Anterior cingulate cortex (tissue), 58 donors: ENCODE measurements at places on chromosomes 5 and 9.

- no peak for DNase-seq
Observed at GRCh38 chr9:5945112-5945511, 54.4 kb downstream of the MLANA start.

DNA sequence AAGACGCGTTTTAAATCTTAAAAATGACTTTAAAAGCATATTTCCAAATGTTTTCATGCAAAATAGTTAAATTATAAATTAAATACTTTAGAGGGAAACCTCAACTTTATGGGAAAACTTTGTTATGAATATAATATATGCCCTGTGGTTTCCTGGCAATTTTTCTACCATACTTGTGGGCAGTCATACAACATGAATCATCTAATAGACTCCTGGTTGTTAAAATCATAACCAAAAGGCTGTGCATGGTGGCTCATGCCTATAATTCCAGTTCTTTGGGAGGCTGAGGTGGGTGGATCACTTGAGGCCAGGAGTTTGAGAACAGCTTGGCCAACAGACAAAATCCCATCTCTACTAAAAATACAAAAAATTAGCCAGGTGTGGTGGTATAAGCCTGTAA lies 18.2 kb downstream of the ATP10B start:
- no peak for DNase-seq

GRCh38 chr5:150512368-150512747 lies 4.4 kb downstream of the NDST1 start:
- DNase-seq = no peak

GRCh38 chr9:127568971-127569885 lies 42.8 kb upstream of the STXBP1 start:
- peak; percentile 33 for DNase-seq

DNA sequence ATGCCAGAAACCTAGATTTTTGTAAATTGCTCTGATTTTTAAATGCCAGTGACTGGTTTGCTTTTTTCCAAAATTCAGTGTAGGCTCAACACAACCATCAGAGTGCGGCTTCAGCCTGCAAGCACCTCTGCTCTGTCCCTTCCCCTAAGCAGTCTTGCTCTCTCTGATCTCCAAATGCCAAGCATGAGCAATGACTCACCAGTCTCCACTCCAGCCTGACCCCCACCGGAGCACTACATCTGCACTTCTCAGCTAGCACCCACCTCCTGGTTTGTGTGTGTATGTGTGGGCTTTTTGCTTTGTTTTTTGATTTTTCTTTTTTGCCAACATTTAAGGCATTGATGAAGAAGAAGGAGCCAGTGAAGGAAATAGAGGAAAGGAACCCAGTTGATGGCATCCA lies 61.4 kb upstream of the ADRA1B start:
- DNase-seq = no peak

- DNase-seq = no peak
Observed at GRCh38 chr5:107502676-107503060, 168.1 kb downstream of the EFNA5 start.

- no peak for DNase-seq
Observed at GRCh38 chr5:127924606-127925005, 159.0 kb upstream of the SLC12A2 start.

- DNase-seq = no peak
Observed at GRCh38 chr5:176441921-176442323, 6.3 kb upstream of the FAF2 start.

- DNase-seq = no peak
Observed at GRCh38 chr5:143086908-143087637, 316.4 kb downstream of the NR3C1 start.

- DNase-seq = no peak
Observed at GRCh38 chr5:108937221-108937620, 189.5 kb downstream of the FER start.

DNA sequence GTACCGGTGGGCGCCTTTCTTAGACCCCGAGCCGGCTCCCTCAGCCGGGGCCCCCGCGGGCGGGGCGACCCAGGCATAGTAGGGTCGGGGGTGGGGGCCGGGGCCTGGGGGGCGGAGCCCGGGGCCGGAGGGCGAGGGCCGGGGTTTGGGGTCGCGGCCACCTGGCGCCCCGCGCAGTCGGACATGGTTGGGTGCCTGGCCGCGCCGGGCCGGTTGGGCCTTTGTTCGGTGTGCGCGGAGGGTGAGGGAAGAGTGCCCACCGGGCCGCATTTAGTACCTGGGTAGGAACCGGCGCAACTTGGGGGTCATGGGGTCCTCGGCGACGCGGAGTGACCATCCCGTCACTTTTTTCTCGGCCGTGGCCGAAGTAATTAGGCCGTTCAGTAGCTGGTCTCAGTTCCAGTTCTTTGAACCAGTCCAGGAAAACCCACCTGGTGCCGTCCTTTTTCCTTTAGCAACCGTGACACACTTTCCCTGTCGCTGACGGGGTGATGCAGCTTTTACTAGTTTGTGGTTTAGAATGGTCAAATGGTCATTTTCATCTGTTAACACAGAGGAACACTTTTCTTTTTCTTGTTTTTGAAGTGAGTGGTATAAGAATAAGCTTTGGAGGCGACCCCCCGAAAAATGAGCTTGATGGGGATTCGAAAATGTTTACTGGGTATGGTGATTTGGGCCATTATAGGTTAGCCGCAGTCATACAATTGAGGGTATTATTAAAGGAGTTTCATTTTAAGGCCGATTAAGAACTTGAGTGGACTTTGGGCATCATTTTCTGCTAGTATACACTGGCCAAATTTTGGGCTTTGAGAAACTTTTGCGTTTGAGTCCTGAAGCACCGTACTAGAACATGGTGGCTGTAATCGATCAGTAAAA lies 589 bp downstream of the CKS2 start:
- no peak for DNase-seq

DNA sequence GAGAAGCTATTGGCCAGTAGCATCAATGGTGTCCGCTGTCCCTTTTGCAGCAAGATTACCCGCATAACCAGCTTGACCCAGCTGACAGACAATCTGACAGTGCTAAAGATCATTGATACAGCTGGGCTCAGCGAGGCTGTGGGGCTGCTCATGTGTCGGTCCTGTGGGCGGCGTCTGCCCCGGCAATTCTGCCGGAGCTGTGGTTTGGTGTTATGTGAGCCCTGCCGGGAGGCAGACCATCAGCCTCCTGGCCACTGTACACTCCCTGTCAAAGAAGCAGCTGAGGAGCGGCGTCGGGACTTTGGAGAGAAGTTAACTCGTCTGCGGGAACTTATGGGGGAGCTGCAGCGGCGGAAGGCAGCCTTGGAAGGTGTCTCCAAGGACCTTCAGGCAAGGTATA lies 10.8 kb downstream of the TRIM32 start:
- no peak for DNase-seq

DNA sequence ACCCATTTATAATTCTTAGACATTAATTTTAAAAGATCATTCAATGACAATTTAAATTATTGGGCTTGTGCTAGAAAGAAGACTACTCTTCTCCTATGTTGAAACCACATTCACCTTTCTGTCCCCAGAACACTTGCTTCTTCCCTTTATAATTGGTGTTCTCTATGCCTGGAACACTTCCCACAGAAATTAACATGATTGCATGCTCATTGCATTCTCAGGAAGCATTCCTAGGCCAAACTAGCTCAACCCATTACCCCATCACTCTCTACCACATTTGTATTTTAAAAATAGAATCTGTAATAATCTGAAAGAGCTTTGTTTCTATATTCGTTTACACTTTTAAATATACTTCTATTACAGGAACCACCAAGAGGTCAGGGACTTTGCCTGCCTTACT lies 184.7 kb downstream of the MEF2C start:
- DNase-seq = no peak

DNA sequence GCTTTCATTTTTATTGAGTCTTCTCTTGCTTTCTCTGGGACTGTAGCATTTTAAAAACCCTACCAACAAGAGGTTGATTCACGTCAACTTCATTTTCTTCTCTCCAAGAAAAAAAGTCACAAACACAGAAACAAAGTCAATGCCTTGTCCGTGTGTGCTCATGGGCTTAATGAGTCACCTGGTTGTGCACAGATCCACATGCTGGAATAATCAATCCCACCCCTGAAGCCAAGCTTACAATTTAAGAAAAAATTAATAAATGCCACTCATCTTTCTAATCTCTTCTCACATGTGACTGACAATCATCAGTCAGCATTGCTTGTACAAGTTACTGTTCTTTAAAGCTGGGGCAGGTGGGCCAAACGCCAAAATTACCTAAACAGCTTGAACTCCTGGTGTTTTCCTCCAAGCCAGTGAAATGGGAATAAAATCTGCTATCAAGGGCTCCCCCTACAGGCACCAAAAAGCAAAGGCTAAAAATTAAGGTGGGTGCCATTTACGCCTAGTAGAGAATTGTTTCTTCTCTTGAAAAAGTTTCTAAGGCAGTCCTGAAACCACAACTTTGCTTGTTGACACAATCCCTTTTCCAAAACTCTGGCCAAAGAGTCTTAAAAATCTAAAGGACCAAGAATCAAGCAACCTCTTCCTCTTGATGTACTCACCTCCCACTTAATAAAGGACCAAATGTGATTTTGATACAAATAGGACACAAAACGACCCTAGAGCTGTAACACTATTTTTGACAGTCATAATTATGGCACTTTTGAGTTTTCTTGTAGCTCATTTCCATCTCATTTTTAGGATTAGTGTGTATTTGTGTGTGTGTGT lies 21.3 kb downstream of the TRMO start:
- DNase-seq = no peak

GRCh38 chr5:111385970-111386831 lies 126.1 kb downstream of the STARD4 start:
- peak; percentile 4 for DNase-seq

GRCh38 chr9:32867026-32867425 lies 83.7 kb downstream of the TMEM215 start:
- DNase-seq = no peak

DNA sequence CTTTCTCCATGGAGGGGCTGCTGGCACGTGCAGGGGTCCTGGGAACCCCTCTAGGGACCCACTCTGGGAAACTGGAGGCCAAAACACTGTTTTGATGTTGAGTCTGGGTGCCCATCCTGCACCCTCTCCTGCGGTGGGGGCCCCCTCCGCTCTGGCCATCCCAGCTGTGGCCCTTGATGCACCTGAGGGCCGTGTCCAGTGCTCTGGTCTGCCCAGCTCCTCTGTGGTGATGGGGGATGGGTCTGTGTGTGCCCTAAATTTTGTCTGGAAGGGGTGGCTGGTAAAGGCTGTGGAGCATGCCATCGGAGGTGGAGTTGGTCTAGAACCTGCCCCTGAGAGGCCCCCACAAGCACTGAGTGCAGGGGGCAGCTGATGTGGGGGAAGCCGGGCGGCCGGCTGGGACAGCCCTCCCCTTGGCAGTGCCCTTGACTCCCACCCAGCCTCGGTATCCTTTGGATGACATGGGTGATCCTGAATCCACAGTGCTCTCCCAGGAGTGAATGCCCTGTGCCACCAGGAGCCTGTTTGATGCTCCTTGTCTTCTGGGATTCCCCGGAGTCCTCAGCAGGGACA lies 26.3 kb downstream of the AHRR start:
- DNase-seq = no peak

DNA sequence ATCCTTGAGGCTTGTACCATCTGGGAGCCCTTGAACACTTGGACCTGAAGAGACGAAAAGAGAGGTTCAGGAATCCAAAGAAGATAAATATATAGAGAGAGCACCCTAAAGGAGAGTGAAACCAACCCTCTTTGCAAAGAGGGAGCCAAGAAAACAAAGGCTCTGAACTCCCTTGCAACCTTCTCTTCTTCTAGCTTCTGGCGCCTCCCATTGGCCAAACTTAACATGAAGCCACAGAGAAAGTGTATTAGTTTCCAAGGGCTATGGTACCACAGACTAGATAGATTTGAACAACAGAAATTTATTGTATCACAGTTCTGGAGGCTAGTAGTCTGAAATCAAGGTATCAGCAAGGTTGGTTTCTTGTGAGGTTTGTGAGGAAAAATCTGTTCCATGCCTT lies 175.1 kb downstream of the HCN1 start:
- no peak for DNase-seq

DNA sequence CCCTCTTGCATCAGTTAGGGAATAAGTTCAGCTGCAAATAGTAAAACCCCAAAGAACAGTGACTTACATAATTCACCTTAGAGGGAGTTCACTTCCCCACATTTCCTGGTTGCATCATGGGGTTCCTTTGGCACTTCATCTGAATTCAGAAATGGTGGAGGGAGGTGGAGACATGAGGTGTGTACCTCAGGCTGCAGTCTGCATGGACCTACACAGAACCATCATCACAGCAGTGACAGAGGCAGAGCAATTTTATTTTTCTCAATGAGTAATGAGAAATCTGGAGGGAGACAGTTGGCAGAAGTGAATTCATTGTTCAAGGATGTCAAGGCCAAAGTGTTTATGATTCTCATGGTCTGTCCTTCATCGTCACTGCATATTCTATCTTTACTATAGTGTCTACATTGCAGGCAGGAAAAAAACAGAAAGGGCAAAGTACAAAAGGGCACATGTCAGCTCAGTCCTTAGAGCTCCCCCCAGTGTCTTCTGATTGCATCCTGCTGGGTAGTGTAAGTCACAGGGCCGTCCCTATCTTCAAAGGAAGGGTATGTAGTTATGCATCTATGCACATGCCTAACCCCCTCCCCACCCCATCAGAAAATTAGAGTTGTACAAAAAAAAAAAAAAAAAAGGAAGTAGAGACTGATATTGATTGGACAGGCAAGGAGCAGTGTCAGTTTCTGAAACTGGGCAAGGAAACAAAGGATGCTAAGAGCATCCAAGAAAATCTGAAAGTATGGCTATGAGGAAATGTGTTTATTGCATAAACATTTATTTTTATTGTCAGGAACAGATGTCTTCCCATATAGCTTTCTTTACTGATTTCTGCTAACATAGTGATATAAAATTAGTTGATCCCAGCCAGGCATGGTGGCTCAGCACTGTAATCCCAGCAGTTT lies 132.7 kb upstream of the APC start:
- no peak for DNase-seq

DNA sequence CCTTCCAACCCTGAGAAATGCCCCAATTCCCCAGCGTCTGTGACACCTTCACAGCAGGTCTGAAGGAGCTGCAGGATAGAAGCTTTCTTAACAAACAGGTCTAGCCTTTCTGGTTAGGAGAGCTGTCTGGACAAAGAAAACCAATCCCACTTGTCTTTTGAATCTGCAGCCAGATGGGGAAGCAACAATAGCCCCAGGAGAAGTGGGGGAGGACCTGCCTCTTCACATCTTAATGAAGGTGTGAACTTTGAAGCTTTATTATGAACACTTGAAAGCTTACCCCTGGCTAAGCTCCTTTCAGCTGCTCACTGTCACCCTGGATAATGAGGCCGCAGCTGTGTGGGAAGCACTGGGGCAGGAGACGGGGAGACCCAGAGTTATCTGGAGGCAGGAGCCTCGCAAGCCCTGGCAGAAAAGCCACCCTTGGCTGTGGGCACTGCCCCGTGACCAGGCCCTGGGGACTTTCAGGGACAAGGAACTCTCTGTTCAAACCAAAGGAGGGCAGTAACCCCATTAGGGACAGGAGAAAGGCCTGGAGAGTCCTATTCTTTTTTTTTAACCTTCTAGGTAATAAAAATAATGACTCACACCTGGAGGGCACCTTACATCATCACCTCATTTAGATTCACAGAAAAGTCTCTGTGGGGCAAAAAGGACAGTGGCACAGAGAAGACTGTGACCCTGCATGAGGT lies 151.8 kb upstream of the RAD23B start:
- peak; percentile 5 for DNase-seq
